ENCODE measurements at places on chromosomes 1 and 21.

DNA sequence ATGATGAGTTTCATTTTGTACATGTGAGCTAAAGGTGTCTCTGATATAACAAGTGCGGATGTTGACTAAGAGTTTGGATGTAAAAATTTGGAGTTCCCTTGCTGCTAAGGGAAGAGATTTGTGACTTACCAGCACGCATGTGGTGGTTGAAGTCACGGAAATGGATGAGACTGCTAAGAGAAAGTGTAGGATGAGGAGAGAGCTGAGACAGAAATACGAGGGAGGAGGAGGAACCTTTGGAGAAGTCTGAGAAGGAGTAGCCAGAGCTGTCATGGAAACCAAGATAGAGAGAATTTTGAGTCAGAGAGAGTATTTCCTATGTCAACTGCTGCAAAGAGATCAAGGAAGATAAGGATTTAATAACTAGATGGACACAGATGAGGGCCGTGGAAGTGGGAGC is 106.5 kb upstream of the COL24A1 start:
- DNase-seq, result no peak

GRCh38 chr21:34887105-34887442 is 162.0 kb downstream of the RUNX1 start:
- DNase-seq, result no peak

- no peak for DNase-seq
Observed at GRCh38 chr1:154652893-154653292, 44.9 kb upstream of the ADAR start.

DNA sequence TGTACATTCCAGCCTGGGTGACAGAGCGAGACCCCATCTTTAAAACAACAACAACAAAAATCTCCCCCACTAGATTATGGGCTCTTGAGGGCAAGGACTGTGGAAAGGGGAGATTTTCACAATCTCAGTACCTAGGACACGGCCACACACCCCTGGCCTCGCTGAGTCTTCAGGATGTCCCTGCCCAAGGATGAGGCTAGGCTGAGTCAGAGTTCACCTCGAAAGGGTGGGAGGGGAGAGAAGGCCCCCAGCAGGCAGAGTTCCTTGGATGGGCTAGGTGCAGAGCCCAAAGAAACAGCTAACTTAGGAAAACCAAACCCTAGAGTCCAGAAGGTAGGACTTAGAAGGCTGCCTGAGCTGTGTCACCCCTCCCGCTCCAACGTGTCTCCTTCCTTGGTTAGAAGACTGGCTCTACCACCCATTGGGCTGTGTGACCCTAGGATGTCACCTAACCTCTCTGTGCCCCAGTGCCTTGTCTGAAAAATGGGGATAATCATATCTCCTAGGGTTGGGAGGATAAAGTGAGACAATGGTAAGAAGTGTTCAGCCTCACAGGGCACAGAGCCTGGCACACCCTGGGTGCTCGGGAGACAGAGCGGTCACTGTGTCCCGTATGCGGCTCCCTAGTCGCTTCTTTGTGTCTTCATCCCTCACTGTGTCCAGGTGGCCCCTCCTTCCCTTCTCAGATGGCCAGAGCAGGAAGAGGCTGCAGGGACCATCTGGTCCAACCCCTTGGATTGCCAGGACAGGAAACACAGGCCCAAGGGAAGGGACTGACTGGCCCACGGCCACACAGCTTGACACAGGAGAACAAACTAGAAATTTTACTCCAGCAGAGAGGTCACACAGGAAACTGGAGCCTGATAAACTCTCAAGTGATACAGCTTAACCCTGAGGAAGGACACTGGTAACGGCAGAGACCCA is 11.2 kb downstream of the TRIM62 start:
- no peak for DNase-seq

GRCh38 chr1:214464445-214465287 is 86.7 kb downstream of the PTPN14 start:
- no peak for DNase-seq

GRCh38 chr1:211680752-211681327 is 5.4 kb upstream of the NEK2 start:
- peak; percentile 86 for DNase-seq

- DNase-seq, result no peak
Observed at GRCh38 chr1:168297019-168297730, 16.5 kb downstream of the TBX19 start.

GRCh38 chr1:50095716-50096115 is 13.0 kb upstream of the ELAVL4 start:
- no peak for DNase-seq

- DNase-seq, result no peak
Observed at GRCh38 chr1:227270554-227270953, 47.7 kb downstream of the CDC42BPA start.

DNA sequence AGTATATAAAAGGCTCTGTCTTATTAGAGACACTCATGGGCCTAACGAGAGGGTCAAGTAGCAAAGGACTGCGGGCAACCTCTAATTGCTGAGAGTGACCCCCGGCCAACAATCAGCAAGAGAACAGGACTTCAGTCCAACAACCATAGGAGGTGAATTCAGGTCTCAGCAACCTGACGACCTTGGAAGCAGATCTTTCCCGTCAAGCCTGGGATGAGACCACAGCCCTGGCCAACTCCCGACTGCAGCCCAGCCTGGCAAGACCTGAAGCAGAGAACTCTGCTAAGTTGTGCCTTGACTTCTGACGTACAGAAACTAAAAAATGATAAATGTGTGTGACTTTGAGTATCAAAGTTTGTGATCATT is 5.7 kb downstream of the ECHDC2 start:
- no peak for DNase-seq

Data from NCI-H1092 (cell line).